Globus pallidus (tissue), 1 donor: ENCODE measurements at places on chromosomes 7 and 10.

GRCh38 chr7:151440799-151441445, 981 bp upstream of the CRYGN start:
- no peak for DNase-seq

- no peak for DNase-seq
Measured at GRCh38 chr10:131886237-131886636, 14.6 kb upstream of the PPP2R2D start.

DNA sequence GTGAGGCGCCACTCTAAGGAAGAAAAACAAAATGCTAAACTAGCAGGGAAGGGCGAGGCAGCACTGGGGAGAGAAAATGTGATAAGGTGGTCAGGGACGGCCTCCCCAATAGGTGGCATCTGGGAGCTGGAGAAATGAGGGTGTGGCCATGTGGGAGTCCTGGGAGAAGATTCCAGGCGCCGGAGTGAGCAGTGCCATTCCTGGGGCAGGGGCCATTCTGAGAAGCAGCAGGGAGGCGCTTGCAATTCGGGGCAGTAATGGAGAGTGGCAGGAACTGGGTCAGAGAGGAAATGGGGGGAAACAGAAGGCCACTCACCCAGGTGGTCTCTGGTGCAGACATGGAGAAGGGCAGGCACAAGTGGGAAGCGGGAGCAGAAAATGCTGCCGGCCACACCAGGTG, 61.8 kb upstream of the LRRC18 start:
- no peak for DNase-seq

- DNase-seq: no peak
Measured at GRCh38 chr10:78335371-78335690, 301.7 kb downstream of the RPS24 start.

DNA sequence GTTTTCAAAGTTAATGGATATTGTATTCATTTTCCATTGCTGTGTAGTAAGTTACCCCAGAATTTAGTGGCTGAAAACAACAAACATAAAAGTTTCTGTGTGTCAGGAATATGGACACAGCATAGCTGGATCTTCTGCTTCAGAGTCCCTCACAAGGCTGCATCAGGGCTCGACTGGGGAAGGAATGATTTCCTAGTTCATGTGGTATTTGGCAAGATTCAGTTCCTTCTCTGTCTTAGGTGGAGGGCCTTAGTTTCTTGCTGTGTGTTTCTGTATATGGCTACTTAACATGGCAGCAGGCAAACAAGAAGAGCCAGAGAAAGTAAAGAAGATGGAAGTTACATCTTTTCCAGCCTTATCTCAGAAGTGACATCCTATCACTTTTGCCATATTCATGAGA, 51.1 kb downstream of the TPST1 start:
- DNase-seq: no peak
